ENCODE measurements at places on chromosomes 6 and 20.

GRCh38 chr6:168618546-168619315, 177.7 kb downstream of the SMOC2 start:
- no peak for DNase-seq

DNA sequence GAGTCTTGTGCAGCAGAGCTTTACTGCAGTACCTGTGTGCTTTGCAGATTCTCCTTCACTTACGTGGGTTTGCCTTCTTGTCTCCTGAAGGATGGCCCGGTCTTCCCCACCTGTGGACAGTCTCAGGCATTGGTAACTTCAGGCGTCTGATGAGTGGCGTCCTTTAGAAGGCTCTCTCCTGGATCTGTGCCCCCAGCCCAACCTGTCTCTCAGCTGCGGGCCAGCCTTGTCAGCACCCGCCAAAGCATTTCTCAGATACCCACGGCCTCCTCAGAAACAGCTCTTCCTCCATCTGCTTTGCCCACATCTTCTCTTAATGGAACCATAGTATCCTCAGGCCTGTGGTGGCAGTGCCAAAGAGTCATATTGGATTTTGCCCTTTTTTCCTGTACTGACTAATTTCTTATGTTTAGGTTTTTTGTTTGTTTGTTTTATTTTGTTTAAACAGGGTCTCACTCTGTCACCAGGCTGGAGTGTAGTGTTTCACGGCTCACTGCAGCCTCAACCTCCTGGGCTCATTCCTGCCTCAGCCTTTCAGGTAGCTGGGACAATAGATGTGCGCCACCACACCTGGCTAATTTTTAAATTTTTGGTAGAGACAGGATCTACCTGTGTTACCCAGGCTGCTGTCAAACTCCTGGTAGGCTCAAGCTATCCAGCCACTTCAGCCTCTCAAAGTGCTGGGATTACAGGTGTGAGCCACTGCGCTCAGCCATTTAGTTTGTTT, 96.6 kb downstream of the ARID1B start:
- no peak for DNase-seq

DNA sequence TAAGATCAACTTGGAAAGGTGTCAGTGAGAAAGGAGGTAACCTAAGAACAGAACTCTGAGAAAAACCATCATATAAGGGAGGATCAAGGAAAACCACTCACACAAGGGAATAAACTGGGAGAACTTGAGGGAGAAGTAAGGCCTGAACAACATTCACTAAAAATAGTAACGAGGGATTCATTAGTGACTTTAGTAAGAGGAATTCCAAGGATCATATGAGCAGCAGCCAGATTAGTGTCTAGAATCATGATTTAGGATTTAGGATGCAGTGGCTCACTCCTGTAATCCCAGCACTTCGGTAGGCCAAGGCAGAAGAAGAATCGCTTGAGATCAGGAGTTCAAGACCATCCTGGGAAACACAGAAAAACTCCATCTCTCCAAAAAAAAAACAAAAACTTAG, 376.5 kb upstream of the MARCKS start:
- DNase-seq, result no peak

DNA sequence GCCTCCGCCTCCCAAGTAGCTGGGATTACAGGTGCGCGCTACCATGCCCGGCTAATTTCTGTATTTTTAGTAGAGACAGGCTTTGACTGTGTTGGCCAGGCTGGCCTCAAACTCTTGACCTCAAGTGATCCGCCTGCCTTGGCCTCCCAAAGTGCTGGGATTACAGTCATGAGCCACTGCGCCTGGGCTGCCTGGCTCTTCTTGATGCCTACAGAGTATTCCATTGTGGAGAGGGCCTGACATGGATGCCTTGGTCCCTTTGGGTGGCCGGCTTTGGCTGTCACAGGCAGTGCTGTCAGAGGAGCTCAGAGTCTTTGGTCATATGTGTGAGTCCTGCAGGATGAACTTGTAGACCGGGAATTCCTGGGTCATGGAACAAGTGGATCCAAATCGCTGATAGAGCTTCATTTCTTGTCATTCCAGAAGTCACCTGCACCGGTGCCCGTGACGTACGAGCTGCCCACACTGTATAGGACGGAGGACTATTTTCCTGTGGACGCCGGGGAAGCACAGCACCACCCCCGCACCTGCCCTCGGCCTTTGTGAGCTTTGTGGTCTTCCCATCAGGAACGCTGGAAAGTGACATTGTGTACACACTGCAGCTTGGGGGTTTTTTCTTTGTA, 55.1 kb downstream of the ADNP start:
- no peak for DNase-seq

DNA sequence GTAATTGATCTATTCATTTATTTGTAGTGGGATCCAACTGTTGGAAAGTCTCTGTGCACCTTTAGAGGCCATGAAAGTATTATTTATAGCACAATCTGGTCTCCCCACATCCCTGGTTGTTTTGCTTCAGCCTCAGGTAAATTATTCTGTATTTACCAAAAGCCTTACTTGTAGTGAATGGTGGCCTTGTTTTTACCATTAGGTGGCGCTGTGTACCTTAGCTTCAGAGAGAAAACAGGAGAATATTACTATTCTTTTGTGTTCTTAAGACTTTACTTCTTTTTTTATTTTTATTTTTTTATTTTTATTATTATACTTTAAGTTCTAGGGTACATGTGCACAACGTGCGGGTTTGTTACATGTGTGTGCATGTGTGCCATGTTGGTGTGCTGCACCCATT, 23.7 kb downstream of the PEX7 start:
- no peak for DNase-seq

DNA sequence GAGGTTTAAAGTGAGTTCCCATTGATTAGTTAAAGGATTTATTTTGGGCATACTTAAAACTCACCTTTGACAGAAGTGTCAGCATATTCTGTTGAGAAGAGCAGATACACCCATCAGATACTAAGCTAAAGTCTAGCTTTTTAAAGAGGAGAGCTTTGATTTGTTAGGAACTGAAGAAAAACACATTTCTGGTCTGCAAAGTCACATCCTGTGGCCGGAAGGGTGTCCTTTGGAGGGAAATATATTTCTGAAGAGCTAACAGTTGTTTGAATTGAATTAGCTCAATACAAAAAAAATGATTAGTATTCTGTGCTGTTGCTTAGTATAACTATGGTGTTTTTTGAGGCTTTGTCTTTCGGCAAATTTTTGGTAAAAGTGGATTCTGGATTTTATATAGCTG, 302.7 kb downstream of the RFPL4B start:
- no peak for DNase-seq

DNA sequence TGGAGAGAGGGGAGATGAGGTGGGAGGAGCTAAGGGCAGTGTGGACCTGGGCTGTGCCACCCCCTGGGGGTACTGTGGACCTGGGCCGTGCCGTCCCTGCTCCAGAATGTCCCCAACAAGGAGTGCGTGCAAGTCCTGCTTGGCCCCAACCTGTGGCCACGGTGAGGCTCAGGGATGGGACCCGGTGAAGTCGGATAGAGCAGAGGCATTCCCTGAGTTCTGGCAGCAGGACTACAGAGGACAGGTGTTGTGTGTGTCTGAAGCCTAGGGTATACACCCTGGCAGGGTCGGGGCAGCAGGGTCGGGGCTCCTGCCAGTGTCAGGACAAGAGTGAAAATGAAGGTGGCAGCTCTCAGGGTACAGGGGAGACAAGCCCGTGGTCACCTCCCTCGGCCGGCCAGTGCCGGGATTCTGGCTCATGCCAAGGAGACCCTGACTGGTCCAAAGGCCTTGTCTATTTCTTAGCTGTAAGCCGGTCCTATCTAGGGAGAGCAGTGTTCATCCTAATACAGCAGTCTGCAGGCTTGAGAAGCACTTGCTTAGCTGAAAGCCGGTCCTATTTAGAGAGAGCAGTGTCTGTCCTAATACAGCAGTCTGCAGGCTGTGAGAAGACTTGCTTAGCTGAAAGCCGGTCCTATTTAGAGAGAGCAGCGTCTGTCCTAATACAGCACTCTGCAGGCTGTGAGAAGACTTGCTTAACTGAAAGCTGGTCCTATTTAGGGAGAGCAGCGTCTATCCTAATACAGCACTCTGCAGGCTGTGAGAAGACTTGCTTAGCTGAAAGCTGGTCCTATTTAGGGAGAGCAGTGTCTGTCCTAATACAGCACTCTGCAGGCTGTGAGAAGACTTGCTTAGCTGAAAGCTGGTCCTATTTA, 95.9 kb downstream of the SMOC2 start:
- DNase-seq, result no peak

GRCh38 chr20:46353500-46354206, 45.4 kb upstream of the CDH22 start:
- no peak for DNase-seq

DNA sequence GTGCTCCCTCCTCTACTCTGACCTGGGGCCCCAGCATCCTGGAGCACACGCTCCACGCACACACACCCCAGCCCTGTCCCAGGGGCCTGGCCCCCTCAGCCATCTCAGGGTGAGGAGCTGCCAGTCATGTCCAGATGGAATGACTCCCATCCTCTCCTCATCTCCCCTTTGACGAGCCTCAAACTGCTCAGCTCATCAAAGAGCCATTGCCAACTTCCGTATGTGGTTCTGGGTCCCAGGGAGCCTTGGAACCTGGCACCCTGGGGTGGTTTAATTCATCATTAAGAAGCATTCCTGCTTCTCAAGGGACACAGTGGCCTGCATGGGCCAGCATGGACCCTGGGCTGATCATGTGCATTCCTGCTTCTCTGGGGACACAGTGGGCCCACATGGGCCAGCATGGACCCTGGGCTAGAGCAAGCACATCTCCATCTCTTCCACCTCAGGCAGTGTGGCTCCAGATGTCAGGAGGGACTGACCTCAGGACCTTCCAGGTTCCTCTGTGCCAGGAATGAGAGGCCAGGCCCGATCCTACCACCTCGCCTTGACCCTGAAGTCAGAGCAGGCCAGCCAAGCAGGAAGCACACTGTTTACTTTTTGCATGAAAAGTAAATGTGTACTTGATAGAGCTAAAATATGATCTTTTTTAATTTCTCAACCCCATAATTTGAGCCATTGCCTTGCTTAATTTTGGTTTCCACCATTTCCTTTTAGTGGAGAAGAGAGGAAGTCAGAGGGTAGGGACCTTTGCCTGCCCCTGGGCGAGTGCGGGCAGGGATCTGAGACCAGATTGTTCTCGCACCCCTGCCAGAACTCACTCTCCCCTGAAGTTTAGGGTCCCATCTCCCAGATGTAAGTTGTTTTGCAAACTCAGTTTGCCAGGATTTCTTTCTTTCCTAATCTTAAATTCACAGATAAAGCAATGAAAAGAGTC, 26.1 kb downstream of the SPATA2 start:
- no peak for DNase-seq

GRCh38 chr6:36912586-36912985, 26.8 kb downstream of the C6orf89 start:
- DNase-seq, result no peak

- DNase-seq, result no peak
Measured at GRCh38 chr20:58198901-58199355, 29.5 kb downstream of the ANKRD60 start.

GRCh38 chr6:85669735-85670194, 27.1 kb upstream of the SYNCRIP start:
- DNase-seq, result no peak

GRCh38 chr6:101605874-101606273, 212.4 kb downstream of the GRIK2 start:
- DNase-seq, result no peak

DNA sequence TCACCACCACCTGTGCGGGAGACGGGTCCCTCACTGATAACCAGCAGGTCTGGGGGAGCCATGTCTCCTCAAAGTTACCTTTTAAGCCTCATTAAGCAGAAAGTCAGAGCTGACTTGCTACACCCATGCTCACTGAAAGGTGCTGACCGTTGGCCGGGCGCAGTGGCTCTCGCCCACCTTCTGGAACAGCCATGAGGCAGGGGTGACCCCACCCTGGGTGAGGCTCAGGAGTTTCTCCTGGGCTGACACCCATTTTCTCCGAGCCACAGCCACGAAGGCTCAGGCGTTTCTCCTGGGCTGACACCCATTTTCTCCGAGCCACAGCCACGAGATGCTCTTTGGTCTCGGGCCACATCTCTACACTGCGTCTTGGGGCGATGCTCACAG, 10.2 kb downstream of the BHLHE23 start:
- no peak for DNase-seq

DNA sequence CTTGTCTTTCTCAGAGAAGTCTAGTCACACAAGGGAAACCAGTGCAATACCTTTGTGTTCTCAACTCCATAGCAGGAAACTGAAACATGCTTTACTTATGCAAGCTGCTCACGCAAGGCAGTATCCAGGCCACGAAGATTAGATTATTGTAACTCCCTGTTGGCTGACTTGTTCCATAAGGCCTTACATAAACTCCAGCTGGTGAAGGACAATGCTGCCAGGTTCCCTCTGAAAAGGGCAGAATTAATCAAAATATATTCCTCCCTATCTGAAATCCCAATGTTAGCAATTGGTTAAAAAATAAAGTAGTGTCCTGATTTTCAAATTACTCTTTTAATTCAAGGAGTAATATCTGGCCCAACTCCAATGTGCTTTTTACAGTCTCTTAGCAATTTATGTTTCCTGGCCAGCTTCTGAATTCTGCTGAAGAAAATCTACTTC, 966.6 kb downstream of the HACE1 start:
- DNase-seq, result no peak

GRCh38 chr6:44133003-44133931, 5.9 kb downstream of the TMEM63B start:
- no peak for DNase-seq

DNA sequence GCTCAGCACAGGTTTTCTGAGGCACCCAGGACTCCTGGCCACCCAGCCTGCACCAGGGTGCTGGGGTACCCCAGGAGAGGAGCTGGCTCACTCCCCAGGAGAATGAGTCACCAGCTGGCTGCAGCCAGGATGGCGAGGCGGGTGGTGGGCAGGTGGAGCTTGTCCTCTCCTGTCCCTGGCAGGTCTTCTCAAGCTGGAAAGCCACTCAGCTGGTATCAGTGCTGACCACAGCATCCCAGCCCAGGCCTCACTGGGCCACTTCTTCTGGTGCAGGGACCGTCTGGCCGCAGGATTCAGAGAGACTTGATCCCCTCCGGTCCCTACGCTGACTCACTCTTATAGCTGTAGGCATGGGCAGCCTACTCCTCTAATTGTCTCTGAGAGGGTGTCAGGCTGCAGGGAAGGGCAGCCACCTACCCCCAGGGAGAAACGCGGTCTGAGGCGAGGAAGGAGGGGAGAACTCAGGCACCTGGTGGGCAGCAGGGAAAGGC, 22.2 kb downstream of the TFEB start:
- DNase-seq, result no peak

- no peak for DNase-seq
Measured at GRCh38 chr20:48538058-48538825, 289.6 kb downstream of the PREX1 start.

GRCh38 chr6:137304020-137304780, 85.0 kb upstream of the IFNGR1 start:
- DNase-seq, result no peak

GRCh38 chr20:32155017-32155981, 45.8 kb downstream of the TM9SF4 start:
- DNase-seq, result no peak

GRCh38 chr6:90818163-90818562, 231.3 kb upstream of the MAP3K7 start:
- no peak for DNase-seq

GRCh38 chr6:108165714-108166663, at the start of gene NR2E1:
TSS of gene NR2E1 (plus strand) at chr6:108166022. CDS start at chr6:108166766, 744 bp downstream.
- no peak for DNase-seq

- no peak for DNase-seq
Measured at GRCh38 chr20:40880063-40880728, 148.4 kb upstream of the TOP1 start.

- no peak for DNase-seq
Measured at GRCh38 chr6:31729515-31729978, 448 bp upstream of the DDAH2 start.

All from cortex of kidney (tissue), 1 donor.